ENCODE measurements at places on chromosomes 16 and 17.

DNA sequence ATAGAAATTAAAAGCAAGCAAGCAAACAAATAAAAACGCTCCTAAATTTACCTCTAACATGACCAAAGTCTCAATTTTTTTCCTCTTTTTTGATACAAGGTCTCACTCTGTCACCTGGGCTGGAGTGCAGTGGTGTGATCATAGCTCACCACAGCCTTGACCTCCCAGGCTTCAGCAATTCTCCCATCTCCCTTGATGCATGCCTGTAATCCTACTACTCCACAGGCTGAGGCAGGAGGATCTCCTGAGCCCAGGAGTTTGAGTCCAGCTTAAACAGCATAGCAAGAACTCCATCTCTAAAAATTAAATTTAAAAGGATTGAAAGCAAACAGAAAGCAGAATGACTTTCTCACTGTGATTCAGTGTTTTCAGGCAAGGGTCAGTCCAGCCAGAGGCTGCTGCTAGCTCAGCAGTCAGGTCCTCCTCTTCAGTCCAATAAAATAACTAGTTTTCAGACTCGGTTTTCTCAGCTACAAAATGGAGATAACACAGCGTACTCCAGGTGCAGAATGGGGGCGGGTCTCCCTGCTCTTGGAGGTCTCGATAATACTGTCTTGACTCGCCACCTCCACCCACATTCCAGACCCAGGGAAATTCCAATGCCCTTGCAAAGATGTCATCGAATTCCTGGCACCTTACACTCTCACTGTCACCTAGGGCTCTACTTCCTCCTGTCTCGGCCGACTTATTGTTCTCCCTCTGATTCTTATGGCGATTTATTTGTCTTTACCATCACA lies 20.7 kb upstream of the MRTFB start:
- no peak for DNase-seq

- peak; percentile 53 for DNase-seq
Observed at GRCh38 chr17:36072431-36073121, 8.5 kb downstream of the CCL18 start.

- DNase-seq = no peak
Observed at GRCh38 chr17:78875363-78876093, 27.5 kb downstream of the CEP295NL start.

DNA sequence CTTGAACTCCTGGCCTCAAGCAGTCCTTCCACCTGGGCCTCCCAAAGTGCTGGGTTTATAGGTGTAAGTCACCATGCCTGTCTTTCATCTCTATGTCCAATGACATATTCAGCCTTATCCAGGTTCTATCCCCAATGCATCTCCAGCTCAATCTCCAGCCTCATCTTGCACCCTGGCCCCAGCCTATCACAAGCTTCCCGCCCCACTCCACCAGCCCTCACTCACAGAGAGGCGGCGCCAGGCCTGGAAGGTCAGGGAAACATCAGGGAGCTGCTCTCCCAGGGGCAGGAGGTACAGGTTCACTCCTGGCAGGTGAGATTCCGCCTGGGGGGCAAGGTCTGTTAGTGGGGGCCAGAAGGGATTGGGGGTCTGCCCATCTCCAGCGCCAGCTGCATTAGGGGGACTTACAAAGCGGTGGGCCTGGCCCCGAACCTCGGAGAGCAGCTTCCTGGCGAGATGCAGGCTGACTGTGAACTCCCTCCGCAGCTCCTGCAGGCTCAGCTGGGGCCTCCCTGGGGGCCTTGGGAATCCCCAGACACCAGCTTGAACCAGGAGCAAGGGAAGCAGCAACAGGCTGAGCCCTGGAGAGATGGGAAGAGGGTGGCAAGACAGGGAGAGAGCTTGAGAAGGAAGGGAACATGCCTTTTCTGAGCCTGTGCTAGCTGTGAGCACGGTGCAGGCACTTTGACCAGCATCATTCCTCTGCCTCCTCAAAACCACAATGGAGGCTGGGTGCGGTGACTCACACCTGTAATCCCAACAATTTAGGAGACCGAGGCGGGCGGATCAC lies 3.0 kb downstream of the IL27 start:
- DNase-seq = no peak

DNA sequence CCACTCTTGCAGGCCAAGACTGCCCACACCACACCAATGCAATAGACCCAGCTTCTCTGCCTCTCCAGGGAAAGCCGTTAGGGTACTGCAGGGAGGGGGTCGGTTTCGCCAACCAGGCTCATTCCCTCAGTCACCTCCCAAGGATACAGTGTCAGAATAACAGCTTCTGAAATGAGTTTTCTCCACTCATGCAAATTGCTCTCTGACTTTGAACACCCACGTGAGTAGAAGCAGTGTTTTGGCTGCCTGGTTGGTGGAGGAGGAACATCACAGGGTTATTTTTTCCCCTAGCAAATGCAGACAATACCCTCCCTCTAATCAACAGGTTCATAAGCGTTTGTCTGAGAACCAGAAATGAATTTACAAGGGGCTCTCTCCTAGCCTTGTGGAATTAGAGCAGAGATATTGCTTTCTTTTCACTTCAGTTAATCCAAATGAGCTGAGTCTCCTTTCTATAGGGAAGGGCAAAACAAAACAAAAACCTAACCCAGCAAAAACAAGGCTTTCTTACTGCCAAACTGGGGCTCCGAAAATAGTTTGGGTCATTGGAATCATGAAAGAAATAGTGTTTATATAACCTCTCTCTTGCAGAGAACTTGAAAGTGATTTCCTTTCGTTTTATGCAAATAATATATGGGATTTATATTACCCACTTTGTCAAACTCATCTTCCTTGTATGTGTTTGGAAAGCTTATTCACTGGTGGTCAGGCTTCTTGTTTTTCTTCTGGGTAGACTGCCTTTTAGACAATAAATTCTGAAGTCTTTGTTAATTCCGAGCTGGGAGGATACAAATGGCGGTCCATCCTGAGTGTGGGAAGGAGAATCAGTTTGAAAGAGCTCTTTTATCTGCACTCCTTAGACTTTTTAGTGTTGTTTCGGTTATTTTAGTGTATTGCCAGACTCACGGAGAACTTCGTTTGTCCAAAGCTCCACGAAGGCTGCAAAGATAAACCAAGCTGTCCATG lies 229.9 kb downstream of the MSI2 start:
- DNase-seq = no peak

DNA sequence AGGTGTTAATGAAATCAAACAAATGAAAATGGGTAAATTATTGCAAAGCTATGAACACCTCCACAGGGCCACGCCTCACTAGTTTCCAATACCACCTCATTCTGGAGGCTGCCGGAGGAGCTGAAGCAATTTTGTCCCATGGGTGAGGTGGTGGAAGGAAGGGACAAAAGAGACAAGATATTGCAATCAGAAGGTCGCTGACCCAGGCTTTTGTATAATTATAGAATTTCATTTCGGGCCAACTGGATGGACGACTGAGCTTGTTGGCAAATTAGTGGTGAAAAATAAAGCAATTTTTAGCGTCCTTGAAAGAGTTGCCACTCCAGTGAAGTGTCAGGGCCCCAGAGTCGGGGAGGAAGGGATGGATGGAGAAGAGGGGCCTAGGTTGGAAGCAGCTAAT lies 147.9 kb downstream of the CYLD start:
- no peak for DNase-seq

- DNase-seq = no peak
Observed at GRCh38 chr16:5982979-5983378, 885.4 kb upstream of the EEF2KMT start.

Measured in T-helper 1 cell (primary cell).